ENCODE measurements at places on chromosomes 3 and 15.
A peak's percentile ranks its signal among the peaks of the same experiment; 100 is the strongest.

- peak; percentile 84 for DNase-seq
These were observed 110.7 kb upstream of the CDIN1 start for GRCh38 chr15:36468746-36469145.

DNA sequence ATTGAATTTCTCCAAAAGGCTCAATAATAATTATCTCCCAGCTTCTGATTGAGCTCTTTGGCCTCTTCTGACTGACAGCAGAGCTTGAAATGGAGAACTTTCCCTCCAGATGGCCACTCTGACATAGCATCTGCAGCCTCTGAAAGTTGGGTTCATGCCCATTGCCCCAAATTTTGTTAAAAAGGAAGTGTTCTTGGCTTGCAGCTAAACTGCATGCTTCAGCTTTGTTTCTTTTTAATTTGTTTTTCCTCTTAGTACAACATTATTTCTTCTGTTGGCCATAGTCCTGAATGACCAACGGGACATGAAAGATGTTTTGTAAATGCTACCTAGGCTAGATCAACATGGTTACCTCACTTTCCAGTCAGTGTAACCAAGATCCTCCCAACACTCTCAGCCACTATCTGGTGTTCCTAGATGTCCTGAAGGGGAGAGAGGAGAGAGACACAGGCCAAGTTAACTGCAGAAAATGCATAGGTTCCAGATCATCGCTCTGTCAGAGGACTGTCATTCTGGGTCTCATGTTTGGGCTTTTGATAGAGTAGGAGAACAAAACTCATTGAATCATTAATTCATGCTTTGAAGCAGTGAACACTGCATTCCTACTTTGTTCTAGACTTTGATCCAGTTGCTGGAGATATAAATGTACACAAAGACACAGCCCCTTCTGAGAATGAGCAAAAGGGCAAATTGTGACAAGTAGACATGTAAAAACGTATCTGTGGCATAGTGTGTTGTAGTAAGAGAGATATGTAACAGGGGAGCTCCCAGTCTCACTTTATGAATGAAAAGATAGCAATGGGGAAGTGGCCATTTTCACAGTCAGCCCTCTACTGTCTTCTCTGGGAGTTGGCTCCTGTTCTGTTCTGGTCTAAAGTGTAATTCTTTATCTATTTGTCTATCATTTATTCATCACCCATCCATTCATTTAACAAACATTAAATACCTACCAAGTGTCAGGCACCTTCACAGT lies 156.2 kb downstream of the ZNF621 start:
- no peak for DNase-seq

GRCh38 chr15:63911160-63911559 lies 77.4 kb upstream of the HERC1 start:
- DNase-seq = no peak

- peak; percentile 23 for DNase-seq
These were observed 196.8 kb upstream of the LPP start for GRCh38 chr3:187957165-187957581.

GRCh38 chr3:155495387-155495786 lies 201.9 kb upstream of the STRIT1 start:
- DNase-seq = no peak

DNA sequence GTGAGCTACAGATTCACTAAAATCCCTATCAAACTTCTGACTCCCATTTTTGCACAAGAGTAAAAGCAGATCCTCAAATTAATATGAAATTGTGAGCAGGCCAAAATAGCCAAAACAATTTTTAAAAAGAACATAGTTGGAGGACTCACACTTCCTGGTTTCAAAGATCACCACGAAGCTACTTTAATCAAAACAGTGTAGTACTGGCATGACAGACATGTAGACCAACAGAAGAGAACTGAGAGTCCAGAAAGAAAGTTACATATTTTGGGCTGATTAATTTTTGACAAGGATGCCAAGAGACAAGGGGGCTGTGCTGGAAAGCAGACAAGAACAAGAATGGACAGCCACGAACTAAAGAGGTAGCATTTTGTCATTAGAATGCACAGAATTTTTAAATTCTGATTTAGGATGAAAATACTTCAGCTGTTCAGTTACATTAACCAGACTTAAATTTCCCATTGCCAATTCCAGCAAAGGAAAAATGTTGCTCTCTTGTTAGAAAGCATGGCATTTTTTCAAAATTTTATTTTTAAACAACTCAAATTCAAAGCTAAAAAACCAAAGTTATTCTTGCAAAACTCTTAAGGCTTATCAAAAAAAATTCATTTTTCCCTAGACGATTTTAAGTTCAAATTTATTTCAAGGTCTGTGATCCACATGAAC lies 14.0 kb downstream of the RYK start:
- DNase-seq = no peak

DNA sequence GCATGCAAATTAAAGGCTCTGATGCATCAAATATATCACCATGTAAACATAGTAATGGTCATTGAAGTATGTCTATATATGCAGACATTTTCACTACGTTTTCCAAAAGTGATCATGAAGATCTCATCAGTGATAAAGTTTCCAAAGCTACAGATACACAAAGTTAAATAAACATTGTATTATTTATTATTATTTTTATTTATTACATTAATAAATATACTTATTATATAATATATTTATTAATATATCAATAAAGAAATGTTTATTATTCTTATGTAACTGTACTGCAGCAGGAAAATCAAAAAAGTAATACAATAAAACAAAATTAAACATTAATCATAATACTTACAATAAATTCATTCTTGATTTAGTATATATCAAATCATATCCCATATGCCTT lies 791.2 kb downstream of the GBE1 start:
- no peak for DNase-seq

DNA sequence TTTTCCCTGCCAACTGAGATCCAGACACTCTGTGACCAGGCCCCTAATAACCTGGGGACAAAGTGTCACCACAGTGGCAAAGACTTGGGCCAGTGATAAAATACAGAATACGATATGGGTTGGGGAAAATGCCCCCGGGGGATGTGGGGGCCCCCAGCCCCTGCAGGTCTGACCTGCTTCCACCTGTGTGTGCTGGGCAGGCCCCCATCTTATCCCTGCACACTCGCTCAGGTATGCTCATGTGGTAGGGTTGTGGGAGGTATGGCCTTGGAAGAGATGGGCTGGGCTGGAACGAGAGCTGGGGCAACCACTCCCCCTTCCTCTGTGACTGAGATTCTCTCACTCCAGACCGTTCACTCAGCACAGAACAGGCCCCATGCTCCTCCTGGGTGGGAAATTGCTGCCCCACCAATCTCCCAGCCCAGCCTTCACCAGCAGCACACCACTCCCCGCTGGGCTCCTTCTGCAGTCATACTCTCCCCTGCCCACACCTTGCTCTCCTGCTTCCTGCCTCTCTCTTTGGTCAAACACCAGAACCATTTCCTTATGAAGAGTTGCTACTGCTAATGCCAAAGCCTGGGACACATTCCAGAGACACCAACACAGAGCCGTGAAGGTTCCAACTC lies 9.6 kb upstream of the CPEB1 start:
- DNase-seq = no peak

GRCh38 chr3:73101881-73102280 lies 40.4 kb downstream of the EBLN2 start:
- no peak for DNase-seq

DNA sequence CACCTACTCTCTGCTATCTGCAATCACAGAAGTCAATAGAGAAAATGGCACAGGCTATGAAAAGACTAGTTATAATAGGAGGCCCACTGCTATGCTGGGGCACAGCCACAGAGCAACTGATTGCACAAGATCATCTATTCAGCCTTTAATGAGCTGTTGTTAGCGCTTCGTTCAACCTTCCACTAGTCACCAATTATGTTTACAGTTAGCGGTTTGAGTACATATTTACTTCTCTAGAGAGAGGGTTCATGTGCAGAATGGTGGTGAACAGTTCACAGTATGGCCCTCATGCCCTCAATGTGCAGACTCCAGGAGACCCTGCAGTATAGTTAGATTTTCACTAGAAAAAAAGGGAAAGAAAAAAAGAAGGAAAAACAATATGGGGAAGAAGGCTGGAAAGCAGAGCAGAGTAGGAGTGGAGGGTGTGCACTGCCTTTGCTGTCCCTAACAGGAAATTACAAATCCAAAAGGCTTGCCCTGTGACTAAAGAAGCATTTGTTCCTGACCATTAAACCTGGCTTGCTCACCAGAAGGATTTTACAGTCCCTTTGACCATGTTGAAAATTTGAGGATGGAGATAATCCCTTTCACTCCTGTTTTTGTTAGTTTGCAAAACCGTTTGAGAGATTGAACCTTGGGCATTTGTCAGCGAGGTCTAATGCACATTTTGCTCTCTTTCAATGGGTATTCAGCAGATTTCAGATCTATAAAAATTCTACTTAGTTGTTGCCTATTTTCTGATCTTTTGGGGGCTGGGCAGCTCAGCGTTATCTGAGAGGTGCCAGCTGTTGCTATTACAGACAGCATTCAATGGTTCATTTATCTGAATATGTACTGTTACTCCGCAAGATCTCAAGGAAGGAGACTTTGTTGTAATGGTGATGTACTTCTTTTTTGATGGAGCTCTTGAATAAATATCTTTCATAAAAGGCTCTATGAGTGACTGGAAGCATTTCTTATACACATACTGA lies 296.1 kb downstream of the LSAMP start:
- DNase-seq = peak; percentile 73

DNA sequence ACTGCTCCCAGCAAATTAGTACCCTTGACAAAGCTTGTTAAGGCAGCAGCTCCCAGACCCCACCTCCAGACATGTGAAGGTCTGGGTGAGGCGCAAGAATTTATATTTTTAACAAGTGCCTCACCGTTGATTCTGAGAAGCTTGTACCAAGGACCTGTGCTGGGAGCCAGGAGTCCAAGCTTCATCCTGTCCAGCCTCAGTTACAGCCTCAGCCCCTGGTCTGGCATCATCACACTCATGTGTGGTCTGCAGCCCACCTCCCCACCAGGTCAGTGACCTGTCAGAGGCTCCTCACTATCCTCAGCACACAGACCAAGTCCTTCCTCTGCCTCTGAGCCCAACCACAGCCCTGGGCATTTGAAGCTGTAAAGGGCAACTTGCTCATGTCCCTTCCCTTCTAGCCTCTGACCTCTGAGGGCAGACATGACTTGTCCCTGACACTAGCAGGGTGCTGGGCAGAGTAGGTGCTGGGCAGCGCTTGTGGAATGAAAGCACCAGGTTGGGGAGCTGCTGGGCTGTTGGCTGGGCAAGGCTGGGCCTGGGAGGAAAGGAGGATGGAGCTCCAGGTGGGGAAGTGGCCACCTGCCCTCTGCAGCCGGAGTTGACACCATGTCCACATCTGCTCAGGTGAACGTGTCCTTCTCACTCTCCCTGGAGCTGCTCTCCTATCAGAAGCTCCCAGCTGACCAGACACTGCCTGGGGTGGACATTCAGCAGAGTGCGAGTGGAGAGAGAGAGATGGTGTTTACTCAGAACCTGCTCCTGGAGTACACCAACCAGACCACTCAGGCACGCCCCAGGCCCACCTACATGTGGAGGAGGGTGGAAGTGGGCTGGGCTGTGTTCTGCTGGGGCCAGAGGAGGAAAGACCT lies 16.9 kb downstream of the ACAA1 start:
- DNase-seq = no peak

DNA sequence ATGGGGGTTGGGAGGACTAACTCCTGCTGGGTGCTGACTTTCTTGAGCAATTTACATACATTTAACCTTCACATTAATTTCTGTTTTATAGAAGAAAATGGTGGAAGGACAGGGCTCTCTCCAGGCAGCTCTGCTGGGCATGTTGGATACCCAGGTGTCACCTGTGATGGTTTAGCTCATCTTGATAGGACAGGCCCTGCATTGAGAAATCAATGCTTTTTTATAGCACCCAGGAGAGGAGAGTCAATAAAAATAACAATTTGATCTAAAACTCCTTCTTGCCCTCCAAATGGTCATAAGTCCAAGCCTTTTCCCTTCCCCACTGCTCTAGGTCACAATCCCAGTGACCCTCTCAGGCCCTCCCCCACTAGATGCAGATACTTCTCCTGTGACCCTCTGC lies 48.3 kb upstream of the RBP1 start:
- no peak for DNase-seq
